Anterior cingulate cortex (tissue), 58 donors: ENCODE measurements at places on chromosomes 5 and 9.

DNA sequence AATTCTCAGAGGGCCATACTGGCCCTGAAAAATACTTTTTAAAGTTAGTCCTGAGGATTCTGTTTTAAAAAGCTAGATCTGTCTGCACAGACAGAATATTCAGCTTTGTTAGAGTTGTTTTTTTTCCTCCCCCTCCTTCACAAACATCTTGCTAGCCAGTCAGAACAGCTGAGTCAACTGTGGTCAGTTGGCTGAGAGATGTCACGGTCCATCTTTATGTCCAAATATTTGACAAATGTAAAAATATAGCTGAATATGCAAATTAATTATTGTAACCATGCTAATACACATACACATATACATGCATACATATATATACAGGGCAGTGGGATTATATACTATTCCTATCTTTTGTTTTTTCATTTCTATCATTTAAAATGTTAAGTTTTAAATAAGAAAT, 33.9 kb downstream of the UNC13B start:
- no peak for DNase-seq

DNA sequence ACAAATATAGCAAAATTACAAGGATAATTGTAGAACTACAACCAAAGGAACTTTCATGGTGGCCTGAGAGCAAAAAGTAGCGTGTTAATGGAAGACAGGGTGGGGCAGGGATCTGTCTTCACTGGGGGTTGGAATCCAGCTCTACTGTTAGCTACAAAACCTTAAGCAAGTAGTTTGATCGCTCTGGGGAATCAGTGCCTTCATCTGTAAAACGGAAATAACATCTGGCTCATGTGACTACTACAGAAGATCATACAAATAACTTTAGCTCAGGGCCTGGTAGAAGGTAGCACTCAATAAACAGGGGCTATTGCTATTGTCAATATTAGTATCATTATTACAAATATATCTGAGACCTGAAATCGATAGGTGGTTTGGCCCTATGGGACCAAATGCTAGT, 40.4 kb downstream of the ZNF608 start:
- no peak for DNase-seq

DNA sequence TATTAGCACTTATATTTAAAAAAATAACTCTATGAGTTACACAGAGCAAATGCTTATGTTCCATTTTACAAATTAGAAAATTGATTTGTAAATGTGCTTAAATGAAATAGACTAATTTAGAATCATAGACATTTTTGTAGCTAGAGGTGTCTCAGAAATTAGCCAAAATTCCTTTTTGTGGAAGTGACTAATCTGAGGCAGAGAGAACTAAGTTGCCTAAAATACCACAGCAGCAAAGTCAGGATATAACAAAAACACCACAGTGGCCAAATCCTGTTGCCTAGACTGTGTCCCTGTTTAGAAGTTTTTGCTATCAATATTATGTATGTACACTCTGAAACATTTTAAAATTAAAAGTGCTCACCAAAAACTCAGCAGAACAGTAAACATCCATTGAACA, 18.7 kb downstream of the ADAMTSL1 start:
- DNase-seq = no peak

GRCh38 chr5:74974451-74975091, 77.8 kb downstream of the GCNT4 start:
- DNase-seq = no peak

GRCh38 chr5:142378737-142379634, 54.2 kb upstream of the SPRY4 start:
- DNase-seq = no peak

DNA sequence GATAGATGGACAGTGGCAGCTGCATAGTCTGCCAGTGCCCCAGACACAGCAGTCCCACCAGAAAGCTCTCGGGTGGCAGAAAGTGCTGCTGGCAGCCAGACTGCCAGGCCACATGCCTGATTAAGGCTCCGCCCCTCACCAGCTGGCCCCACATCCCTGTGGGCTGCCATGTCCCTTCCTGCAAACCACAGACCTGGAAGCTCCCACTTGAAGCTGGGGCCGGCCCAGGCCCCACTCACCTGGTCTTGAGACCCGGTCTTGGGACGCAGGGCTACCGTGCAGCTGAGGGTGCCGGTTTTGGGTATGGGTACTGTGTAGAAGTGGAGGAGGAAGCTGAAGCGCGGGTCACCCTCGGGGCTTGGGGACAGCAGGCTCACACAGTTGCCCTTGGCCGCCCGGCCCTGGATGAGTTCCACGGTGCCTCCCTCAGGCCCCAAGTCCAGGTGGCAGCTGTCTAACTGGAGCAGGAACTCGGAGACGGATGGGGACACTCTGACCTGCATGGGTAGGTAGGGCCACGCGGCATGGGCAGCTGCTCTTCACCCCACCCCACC, 15.3 kb downstream of the FPGS start:
- DNase-seq = no peak

DNA sequence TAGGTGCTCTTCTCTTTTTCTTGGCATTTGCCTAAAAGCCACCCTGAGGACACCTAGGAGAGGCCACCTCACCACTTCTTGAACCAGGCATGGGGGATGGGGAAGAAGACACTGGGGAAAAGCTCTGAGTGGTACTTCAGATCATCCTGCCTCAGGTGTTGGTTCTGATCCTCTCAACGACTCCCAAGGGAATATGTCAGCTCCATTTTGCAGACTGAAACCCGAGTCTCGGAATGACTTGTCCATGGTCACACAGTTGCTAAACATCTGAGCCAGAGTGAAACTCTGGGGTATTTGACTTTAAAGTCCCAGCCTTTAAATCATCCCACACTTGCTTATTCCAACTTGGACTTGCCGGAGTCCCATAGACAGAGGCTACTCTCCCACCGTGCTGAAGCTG, 120.6 kb upstream of the GABRP start:
- DNase-seq = no peak

GRCh38 chr9:105232207-105232606, 12.2 kb upstream of the SLC44A1 start:
- no peak for DNase-seq

DNA sequence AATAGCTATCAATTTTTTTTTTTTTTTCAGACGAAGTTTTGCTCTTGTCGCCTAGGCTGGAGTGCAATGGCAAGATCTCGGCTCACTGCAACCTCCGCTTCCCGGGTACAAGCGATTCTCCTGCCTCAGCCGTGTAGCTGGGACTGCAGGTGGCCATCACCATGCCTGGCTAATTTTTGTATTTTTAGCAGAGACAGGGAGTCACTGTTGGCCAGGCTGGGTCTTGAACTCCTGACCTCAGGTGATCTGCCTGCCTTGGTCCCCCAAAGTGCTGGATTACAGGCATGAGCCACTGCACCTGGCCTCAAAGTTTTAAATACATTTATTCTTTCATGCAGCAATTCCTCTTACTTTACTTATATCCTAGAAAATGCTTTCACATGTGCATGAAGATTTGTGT, 17.6 kb downstream of the TRIM14 start:
- DNase-seq = no peak

- DNase-seq = no peak
Observed at GRCh38 chr5:87340716-87341115, 72.0 kb downstream of the CCNH start.

DNA sequence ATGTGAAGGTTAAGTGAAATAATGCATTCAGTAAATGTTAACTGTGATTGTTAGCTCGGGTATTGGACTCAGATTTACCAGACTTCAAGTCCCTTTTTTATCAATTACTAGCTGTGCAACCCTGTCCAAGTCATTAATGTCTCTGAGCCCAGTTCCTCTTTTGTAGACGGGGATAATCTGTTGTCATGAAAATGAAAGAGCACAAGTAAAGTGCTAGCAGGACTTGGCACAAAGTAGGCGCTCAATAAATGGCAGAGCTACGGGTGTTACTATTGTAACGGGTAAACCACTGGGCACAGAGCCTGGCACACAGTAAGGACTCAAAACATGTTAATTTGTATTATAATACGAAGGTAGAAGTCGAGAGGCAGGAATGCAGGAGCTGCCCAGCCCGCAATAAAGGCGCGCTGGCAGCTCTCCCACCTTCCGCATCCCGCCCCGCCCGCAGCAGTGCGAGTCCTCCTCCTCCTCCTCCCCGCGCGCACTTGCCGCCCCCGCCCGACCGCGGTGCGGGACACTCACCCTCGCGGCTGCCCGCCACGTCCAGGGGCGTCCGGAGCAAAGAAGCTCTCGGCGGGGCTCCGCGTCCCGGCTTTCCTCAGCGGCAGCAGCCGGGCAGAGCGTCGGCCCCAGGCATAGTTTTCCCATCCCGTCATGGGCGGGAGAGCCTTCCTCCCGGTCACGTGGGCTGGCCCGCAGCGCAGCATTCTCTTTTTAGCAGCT, at the start of gene C1QTNF2:
TSS of gene C1QTNF2 (minus strand) at position 637 of the 723 bp plus-strand sequence. CDS start 15,615 bp downstream, outside the sequence.
- peak; percentile 46 for DNase-seq

- DNase-seq = no peak
Observed at GRCh38 chr9:72444435-72444834, 77.0 kb upstream of the TMC1 start.

DNA sequence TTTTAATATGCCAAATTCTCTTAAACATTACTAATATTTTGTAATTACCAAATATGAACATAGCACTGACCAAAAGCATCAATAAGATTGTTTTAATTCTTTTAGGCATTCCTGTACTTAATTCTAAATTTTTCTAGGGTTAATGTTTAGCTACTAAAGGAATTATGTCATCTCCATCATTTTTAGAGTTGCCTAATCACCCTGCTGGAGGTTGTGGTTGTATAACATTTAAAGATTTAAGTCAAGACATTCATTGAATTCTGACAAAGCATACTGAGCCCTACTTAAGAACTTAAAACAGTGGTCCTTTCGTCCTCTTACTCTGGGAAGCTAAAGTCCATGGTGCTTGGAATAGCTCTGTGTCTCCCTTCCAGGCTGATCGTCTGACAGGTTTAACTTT, 28.1 kb upstream of the DAB2 start:
- no peak for DNase-seq

- DNase-seq = no peak
Observed at GRCh38 chr9:83034587-83034986, 28.4 kb downstream of the RASEF start.

DNA sequence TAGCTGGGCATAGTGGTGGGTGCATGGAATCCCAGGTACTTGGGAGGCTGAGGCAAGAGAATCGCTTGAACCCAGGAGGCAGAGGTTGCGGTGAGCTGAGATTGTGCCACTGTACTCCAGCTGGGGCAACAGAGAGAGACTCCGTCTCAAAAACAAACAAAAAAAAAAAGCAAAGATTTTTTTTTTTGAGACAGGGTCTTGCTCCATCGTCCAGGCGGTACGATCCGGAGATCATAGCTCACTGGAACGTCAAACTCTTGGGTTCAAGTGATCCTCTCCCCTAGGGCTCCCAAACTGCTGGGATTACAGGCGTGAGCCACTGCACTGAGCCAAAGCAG, 37.6 kb downstream of the ABCA1 start:
- no peak for DNase-seq
